CMK (cell line): ENCODE measurements at places on chromosomes 7 and 10.

DNA sequence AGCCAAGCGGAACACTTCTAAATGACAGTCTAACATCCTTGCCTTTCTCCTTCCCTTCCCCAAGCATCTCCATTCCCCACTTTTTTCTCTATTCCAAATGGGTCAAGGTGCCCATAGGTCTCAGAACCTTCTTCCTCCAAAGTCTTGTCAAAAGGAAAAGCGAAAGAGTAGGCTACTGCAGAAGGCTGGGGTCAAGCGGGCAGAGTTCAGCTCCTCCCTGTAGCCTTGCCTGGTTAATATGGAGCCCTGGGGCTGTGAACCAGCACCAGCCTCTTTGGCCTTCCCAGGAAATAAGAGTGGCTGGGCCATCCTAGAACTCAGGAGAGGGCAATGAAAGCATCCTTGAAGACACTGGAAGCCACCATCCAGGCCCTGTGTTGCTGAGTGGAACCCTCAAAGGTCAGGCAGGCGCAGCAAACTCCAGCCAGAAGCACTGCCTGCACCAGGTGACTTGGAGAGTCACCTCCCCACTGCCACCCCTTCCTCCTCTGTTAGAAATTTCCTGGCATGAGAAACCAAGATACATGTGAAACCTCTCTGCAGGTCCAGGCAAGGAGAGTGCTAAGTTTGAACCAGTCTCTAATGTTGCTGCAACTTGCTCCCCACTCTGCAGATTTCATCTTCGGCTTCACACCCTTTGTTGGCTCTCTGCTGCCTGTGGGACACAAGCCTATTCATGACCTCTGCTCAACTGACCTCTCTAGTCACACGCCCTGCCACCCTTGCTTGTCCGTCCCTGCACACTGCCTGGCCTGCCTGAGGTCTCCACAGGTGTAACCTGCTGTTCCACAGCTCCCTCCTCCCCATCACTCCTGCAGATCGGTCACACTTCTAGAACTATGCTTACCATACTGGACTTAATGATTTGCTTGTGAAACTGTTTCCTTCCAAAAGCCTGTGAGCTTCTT is 74.9 kb downstream of the SH3PXD2A start:
- DNase-seq: no peak

- no peak for DNase-seq
Observed at GRCh38 chr10:133274751-133275683, 1.7 kb downstream of the ADAM8 start.

- DNase-seq: no peak
Observed at GRCh38 chr10:5283305-5284158, 81.2 kb upstream of the UCN3 start.

- no peak for DNase-seq
Observed at GRCh38 chr10:43054593-43054992, 22.3 kb upstream of the RET start.

DNA sequence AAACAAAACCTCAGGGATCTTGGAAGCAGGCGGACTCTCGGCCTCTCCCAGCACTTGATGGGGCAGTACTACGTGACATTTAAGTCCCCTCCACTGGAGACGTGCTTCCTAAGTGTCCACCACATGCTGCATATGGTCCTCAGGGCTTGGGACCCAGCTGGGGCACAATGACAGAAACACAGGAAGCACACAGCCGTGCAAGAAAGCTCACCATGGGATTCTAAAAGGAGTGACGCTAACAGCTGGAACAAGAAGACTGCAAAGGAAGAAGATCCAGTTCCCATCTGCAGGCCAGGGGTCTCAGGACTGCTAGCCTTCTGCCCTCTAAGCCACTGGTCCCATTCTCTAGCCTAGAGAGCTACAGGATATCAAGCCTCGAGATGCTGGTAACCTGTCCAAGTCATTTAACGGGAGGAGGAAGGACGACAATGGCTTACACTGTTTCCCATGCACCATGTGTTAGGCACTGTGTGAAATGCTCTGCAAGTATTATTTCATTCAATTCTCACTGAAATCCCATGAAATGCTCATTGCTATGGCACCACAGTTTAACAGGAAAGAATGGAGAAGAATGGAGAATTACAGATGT is 61.1 kb downstream of the KCNMA1 start:
- DNase-seq: no peak

DNA sequence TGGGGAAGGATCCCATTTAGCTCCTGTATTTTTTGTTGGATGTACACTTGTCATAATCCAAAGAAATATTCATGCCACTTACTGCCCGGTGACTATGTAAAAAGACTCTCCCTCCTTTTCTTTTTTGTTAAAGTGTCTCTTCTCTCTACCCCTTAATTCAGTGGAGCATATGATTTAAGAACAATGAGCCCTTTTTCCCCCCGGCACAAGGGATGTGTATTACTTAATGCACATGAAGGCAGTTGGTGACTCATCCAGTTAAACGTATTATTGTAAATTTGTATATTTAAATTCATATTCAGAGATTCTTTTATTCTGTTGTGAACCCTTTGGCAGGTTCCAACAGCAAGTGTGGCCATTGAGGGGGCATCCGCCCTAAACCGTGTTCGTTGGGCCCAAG is 241.9 kb downstream of the SLC25A13 start:
- DNase-seq: no peak

- no peak for DNase-seq
Observed at GRCh38 chr10:34001087-34001580, 666.7 kb upstream of the NRP1 start.

DNA sequence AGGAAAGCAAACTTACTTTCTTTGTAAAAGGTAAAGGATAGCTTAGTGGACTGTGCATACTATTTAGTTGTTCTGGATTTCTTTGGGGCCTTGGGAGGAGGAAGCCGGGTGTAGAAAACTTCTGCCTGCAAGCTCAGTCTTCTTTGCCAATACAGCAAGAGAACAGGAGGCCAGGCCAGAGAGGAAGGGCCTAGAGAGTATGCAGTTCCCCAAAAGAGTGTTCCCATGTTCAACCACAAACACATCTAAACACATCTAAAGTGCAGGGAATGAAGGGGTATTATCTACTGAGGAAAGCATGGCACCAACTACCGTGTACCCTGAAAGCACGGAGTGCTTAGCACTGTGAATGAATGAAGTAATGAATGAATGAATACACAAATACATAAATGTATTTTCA is 11.0 kb downstream of the KIAA1217 start:
- DNase-seq: no peak

DNA sequence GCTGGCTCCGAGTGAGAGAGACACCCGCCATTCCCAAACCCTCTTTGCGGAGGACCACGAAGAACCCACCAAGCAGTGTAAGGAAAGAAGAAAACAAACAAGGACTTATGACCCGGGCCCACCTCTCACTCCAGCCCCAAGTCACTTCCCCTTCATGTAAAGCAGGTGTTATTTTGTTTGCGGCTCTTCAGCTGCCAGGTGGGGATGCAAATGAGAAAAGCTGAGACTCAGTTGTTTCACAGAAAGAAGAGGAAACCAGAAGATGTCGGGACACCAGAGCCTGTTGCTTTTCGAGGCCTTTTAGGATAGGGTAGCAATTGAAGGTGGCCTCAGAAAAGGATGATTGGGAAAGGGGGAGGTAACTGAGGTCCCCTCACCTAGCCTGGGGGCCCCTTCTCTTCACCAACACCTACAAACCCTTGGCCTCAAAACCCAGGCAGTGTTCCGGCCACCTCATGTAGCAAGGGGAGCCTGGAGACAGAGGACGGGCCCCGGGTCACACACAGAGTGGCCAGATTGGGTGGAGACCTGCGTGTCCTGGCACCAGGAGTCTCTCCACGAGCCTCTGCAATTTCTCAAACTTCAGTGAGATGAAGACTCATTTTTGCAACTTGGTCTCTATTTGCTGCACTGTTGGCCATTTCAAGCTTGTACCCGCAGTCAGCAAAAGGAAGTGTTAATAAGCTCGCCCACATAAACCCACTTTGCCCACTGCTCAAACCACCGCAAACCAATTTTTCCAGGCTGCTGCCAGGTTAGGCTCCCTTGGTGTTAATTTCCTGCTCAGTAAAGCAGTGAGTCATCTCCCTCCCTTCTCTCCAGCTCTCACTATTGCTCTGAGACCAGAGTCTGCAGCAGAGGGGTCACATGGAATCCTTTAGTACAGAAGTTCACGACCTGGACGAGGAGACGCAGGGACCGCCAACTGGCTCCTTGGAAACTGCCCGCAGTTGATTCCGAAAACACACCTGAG is 45.5 kb downstream of the AOC1 start:
- no peak for DNase-seq

GRCh38 chr7:108244110-108244509 is 113.9 kb upstream of the LAMB4 start:
- no peak for DNase-seq

DNA sequence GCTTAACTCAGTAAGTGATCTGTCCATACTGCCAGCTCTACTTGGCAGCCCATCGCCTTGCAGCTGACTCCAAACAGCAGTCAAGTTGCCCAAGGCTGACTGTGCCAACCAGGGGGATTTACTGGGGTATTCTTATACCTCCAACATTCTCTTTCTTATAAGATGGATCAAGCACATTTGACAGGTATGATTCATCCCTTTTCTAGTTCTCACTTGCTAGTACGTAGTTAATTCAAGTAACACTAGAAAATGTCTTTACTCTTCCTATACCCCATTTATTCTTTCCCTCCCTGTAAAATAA is 77.0 kb downstream of the SLC25A13 start:
- no peak for DNase-seq

- no peak for DNase-seq
Observed at GRCh38 chr10:15238555-15239335, 70.3 kb upstream of the NMT2 start.

DNA sequence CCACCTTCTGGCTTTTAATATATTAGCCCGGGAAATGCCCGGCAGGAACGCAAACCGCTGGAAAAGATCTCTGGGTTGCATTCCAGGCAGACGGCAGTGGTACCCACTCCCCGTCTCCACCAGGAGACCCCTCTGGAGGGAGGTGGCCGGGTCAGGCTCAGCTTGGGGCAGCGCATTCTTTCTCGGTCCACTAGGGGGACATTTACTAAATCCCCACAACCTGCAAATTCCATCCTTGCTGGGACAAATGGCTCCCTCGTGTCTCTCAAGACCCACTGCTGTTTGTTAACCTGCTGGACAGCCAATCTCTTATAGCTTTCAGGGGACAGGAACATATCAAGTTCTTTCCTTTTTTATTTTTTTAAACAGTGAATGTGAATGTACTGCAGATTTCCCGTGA is 45.8 kb upstream of the CARD11 start:
- DNase-seq: no peak

DNA sequence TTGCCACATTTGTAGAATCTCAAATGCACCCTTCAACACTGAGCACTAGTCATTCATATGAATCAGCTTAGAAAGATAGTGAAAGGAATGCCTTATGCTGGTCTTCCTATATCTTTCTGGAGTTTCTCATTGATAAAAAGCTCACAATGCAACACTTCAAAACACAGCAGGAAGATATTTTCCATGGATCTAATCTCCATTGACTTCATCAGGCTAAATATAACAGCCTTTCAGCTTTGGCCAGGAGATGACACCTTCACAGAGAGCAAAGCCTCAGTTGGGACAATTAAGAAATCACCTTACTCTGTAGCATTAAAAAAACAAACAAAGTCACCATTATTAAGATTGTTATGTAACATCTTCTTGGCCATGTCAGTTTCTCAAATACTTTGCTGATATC is 6.7 kb downstream of the NRP1 start:
- DNase-seq: no peak

DNA sequence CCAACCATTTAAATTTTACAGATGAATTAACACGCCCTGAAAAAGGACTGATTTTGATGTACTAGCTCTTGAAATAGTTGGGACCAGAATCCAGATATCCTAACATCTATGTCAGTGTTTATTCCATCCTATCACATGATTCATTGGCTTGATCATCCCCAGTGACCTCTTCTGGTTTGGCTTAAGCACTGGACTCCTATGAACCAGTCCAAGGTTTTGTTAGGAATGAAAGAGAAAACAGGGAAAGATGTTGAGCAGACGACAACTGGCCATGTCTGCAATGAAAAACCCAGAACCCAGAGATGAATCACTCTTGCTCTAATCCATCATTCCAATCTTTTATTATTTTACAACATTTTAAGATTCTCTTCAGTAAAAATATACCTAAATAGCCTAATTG is 1080.9 kb downstream of the SORCS1 start:
- no peak for DNase-seq

- no peak for DNase-seq
Observed at GRCh38 chr7:30221764-30222163, 62.6 kb upstream of the ZNRF2 start.

DNA sequence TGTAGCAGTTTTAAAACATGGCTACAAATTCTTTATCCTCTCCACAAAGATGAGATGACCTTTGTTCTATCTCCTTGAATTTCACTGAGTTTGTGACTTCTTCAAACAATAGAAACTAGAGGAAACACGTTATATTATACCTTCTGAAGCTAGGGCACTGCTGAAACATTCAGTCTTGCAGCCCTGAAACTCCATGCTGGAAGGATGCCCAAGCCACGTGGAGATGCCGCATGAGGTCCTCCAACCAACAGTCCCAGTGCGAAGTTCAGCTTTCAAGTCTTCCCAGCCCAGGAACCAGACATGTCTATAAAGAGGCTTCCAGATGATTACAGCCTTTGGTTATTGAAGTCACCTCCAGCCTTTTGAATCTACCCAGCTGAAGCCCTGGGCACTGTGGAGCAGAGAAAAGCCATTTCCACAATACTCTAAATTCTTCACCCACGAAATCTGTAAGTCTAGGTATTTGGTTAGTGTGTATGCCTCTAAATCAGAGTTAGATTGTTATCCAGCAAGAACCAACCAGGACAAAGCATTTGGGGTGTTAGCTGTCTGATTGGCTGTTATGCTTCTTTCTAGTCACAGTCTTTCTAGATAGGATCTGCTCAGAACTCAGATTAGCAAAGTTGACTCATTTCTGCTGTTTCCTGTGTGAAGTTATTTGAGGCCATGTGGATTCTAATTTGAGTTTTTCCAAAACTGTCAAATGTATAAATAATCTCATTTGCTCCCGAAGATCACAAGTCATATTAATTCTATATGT is 186.5 kb upstream of the TMEM72 start:
- DNase-seq: no peak

GRCh38 chr7:51613911-51614357 is 297.3 kb upstream of the COBL start:
- no peak for DNase-seq

DNA sequence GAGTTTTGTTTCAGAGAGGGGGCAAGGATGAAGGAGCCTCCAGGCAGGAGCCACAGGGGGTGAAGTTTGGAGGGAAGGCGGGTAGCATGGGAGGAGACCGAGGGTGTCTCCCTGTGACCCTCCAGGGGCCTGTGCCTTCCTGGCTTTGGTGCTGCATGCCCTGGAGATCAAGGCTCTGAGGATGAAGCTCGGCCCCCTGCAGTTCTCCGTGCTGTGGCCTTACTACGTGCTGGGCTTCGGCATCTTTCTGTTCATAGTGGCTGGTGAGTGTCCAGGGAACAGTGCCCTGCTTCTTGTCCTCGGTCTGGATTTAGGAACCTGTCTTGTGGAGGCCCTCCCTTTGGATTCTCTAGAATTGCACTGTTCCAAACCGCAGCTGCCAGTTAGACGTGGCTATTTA is 9.2 kb upstream of the ZSCAN25 start:
- no peak for DNase-seq

DNA sequence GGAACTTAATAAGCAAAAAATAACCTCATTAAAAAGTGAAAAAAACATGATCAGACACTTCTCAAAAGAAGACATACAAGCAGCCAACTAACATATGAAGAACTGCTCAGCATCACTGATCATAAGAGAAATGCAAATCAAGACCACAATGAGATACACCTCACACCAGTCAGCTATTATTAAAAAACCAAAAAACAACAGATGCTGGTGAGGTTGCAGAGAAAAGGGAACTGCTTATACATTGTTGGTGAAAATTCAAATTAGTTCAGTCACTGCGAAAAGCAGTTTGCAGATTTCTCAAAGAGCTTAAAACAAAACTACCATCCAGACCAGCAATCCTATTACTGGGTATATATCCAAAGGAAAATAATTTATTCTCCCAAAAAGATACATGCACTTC is 513.3 kb downstream of the MDFIC start:
- DNase-seq: no peak
